ENCODE measurements at places on chromosomes 13 and 19.

- peak; percentile 54 for DNase-seq
These were observed 25.4 kb downstream of the LYL1 start for GRCh38 chr19:13077240-13077639.

DNA sequence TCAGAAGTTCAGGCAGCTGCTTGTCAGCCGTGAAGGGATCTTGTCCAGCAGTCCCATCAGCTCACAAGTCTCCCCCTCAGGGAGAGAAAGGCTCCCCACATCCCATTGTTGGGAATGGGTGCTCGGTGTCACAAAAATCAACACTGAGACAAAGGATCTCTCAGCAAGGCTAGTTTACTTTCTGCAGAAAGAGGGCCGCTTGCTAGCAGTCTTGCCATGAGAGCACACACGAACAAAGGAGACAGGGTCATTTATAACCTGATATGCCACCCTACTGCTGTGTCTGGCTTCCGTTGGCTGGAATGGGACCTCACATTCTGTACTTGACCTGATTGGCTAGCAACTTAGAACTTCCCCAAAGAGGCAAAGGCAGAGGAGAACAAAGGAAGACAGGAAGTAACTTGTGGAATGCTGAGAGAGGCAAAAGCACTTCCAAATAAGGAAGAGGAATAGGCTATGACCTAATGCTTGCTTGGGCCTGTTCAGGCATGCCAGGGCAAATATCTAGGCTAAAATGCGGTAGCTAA, 8.7 kb upstream of the IGFL3 start:
- no peak for DNase-seq

GRCh38 chr13:88701551-88701950, 1030.4 kb downstream of the SLITRK5 start:
- no peak for DNase-seq

DNA sequence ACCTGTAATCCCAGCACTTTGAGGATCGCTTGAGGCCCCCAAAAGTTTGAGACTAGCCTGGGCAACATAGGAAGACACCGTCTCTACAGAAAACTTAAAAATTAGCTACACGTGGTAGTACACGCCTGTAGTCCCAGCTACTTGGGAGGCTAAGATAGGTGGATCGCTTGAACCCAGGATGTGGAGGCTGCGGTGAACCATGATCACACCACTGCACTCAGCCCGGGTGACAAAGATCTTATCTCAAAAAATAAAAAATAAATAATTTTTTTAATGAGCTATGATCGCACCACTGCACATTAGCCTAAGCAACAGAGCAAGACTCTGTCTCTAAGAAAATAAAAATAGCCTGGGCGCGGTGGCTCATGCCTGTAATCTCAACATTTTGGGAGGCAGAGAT, 6.6 kb downstream of the RCBTB2 start:
- no peak for DNase-seq

GRCh38 chr13:84455143-84455905, 573.0 kb upstream of the SLITRK1 start:
- peak; percentile 41 for DNase-seq

Measured in NAMALWA (cell line).